ENCODE measurements at places on chromosomes 11 and 22.

- no peak for ATAC-seq
Observed at GRCh38 chr11:113529606-113530005, 54.4 kb upstream of the DRD2 start.

GRCh38 chr22:40235308-40235707, 57.6 kb downstream of the TNRC6B start:
- no peak for ATAC-seq

- ATAC-seq, result no peak
Observed at GRCh38 chr22:39030705-39031104, 9.8 kb downstream of the APOBEC3D start.

- no peak for ATAC-seq
Observed at GRCh38 chr11:46543564-46543963, 50.3 kb downstream of the AMBRA1 start.

DNA sequence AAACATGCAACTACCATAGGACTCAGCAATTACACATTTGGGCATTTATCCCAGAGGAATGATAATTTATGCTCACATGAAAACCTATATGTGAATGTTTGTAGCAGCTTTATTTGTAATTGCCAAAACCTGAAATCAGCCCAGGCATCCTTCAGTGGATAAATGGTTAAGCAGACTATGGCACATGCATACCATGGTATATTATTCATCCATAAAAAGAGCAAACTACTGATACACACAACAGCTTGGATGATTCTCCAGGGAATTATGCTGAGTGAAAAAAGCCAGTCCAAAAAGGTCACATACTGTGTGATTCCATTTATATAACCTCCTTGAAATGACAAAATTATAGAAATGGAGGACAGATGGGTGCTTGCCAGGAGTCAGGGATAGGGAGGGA, 86.7 kb downstream of the ALX4 start:
- ATAC-seq, result no peak

DNA sequence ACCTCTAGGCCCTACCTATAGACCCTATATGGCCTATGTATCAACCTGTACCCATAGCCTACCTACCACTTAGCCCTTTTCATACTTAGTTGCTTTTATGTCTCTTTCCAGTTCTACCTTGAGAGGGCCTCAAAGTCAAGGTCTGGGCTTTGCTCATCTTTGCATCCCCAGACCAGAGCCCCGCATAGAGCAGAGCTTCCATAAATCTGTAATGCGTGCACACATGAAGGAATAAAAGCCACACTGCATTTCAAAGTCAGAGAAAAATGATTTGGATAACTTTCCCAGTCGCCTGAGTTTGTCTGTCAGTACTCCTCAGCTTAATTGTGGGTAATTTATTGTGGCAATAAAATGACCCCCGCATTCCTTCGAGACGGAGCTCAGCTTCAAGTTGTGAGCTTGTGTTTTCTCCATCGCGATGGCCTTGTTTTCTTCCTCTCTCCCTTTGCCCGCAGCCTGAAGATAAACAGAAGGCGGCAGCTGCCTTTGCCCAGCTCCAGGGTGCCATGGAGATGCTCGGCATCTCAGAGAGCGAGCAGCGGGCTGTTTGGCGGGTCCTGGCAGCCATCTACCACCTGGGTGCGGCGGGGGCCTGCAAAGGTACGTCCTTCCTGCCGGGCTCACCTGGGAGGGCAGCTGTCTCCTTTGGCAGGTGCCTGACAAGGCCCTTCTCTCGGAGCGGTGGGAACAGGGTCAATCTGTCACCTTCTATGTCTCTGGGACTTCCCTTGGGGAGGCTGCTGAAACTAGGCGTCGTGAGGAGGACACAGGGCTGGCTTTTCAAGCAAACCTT, 55.7 kb downstream of the MYO18B start:
- ATAC-seq, result no peak

DNA sequence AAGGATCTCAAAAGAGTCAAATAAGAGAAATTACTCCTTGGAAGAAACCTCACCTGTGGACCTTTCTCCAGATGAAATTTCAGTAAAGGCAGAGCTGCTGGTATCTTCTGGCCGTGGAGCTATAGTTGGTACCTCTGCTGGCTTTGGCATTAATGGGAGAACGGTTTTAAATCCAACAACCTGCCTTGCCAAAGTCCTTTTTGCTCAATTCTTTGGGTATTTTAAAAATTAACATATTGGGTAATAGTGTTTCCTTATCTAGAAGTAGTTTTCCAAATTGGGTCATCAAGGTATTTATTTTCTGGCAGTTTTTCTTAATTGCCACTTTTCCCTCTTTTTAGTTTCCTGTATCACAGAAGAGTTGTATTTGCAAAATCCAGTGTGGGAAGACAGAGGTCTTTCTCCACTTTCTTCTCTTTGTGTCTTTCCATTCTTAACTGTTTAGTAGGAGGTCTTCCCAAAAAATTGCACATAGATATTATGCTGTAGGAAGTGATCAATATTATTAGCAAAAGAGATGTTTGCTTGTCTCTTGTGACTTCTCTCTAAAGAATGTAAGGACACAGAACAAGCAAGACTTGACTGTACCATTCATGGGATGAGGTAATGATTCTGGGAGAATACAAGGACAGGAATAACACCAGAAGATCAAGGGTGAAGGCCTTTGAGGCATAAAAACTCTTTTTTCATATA, at the start of gene SAA4:
Gene SAA4, minus strand, starts transcription at position 139 of the 693 bp plus-strand sequence. CDS start 876 bp downstream, outside the sequence.
- ATAC-seq, result no peak

GRCh38 chr11:120594746-120595145, 83.2 kb downstream of the GRIK4 start:
- ATAC-seq, result no peak

GRCh38 chr22:44344407-44344806, 31.7 kb upstream of the SHISAL1 start:
- ATAC-seq, result no peak

GRCh38 chr11:121755906-121756305, 303.1 kb upstream of the SORL1-AS1 start:
- ATAC-seq, result no peak

- ATAC-seq, result no peak
Observed at GRCh38 chr11:36711104-36711825, 113.2 kb upstream of the RAG2 start.

- ATAC-seq, result peak; percentile 50
Observed at GRCh38 chr11:122743949-122744348, 88.4 kb downstream of the UBASH3B start.

GRCh38 chr22:42711281-42711731, 9.4 kb downstream of the A4GALT start:
- ATAC-seq, result no peak

DNA sequence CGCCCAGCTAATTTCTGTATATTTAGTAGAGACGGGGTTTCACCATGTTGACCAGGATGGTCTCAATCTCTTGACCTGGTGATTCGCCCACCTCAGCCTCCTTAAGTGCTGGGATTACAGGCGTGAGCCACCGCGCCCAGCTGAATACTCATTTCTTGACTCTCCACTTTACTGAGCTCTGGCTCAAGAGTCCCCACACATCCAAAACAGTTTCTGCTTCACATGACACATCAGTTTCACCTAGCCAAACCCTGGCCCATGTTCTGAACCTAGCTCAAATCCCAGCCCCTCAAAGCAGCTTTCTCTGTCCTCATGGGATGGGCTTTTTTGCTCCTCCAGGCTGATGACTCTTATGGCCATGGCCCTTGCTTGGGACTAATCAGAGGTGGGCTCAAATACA, 9.8 kb downstream of the HYOU1 start:
- ATAC-seq, result no peak

GRCh38 chr11:101090679-101091270, 38.8 kb downstream of the PGR start:
- ATAC-seq, result no peak

- ATAC-seq, result no peak
Observed at GRCh38 chr11:59380263-59381059, 21.8 kb downstream of the OR5AN1 start.

GRCh38 chr11:105049481-105049880, 4.3 kb upstream of the CARD16 start:
- ATAC-seq, result no peak

DNA sequence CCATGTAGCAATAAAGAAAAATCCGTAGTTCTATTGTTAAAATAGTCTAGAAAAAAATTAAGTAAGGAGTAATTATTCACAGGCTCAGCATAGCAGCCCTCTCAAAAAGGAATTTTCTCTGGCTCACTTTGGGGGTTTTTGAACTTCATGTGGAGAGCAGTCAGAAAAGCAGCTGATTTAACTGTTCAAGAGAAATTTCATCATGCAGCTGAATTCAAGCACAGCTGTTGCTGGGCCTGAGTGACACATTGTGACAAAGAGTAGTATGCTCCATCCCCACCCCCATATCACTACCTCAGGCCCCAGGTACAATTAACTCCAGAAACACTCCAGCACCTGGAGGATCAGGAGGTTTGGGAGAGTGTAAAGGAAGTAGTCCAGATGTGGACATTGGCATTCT, 272.1 kb downstream of the FAM76B start:
- no peak for ATAC-seq

DNA sequence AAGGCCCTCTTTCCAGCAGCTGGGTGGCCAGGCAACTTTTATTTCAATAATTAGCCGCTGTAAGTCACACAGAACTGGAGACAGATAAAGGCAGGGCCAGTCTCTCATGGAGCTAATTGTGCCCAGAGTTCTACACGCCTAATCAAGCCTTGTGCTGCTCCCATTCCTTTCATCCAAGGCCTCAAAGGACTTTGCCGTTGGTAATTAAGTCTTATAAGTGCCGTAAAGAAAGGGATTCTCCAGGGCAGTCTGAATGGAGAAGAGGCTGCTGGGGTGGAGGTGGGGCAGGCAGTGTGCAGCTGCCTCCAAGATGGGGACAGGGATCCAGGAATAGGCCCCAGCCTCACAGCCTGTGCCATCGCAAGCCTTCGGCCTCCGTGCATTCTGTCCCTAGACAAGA, 357.9 kb downstream of the TENM4 start:
- no peak for ATAC-seq

- no peak for ATAC-seq
Observed at GRCh38 chr11:129703846-129704245, 111.8 kb upstream of the TMEM45B start.

DNA sequence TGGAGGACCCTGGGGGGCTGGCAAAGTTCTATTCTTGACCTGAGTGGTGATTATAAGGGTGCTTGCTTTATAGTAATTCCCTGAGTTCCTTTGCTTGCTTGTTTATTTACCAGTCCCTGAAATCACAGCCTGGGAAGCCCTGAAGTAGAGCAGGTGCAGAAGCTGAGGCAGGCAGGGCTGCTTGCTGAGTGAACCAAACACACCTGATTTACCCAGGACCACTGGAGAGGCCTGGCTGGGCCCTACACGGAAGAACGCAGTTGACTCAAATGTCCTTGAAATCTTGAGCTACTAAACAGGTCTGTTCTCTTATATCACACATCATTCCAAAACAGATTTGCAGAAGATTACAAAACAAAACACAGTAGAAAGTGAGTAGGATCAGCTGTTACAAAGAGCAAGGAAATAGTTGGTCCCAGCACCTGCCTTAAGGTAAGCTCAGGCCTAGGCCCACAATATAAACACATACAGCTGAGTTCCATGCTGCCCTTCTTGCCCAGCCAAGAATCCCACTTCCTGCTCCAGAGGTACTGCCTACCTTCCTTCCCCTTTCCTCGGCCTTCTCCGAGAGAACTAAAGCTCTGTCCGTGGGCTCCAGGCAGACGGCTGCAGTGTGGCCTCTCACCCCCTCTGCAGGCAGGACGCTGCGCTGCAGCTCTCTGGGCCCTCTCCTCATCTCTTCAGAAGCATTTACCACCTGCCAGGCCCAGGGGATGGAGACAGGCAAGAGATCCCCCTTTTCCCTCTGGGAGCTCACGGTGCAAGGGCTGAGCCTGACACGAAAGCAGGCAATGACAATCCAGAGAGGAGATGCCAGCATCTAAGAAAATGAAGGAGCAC, 46.1 kb upstream of the SCUBE2 start:
- peak; percentile 82 for ATAC-seq

GRCh38 chr22:38981992-38982927, at the start of gene APOBEC3B:
APOBEC3B (plus strand) TSS chr22:38982347; CDS start chr22:38982454, 107 bp downstream.
- ATAC-seq, result peak; percentile 30

- ATAC-seq, result no peak
Observed at GRCh38 chr11:88193278-88193677, 18.0 kb upstream of the RAB38 start.

GRCh38 chr11:36007127-36007655, 63.3 kb downstream of the LDLRAD3 start:
- no peak for ATAC-seq

- peak; percentile 29 for ATAC-seq
Observed at GRCh38 chr22:30305519-30305905, 16.2 kb upstream of the CASTOR1 start.

DNA sequence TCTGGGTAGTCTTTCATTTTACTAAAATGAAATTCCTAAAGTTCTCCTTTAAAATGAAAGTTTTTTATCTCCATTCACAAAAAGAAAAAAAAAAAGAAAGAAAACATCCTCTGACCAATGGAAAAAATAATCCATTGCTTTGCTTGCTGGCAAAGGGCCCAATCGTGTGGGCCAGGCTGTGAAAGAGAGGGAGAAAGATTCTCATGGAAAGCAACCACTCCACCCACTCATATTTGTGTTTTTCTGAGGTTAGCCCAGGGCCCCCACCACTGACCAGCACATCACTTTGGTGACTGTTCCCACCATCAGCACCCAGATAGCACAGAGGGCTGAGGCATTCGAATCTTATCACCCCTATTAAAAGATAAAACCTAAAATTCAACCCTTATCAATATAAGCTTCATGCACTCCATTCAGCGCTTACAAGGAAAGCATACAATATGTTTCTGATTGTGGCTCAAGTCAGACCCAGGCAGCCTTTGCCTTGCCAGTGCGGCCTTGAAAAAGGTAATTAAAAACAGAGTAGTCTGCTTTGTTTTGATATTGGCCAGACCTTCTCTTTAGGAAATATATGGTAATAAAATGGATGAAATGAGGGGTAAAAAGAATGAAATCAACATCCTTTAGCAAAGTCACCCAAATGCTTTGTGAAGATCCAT, 192.8 kb downstream of the ETS1 start:
- ATAC-seq, result no peak

GRCh38 chr22:17772249-17772957, 1.9 kb downstream of the BID start:
- no peak for ATAC-seq

DNA sequence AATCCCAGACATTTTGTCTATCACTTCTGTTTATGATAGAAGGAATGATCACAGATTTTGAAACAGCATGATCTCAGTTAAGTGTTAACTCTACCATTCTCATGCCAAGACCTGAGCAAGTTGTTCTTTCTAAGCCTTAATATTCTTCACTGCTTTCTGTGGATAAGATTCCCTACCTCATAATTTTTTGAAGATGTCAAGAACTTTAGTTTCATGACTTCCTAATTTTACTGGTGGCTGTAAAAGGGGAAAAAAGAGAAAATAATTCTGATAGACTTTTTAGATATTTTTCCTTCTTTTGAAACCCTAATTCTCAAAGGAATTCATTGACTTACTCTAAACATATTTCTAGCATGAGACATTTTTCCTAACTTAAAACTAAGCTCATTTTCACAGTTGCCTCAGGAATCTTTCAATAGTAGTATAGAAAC, 520.0 kb upstream of the LUZP2 start:
- ATAC-seq, result no peak

GRCh38 chr11:16338393-16338792, 18.0 kb downstream of the SOX6 start:
- ATAC-seq, result no peak

DNA sequence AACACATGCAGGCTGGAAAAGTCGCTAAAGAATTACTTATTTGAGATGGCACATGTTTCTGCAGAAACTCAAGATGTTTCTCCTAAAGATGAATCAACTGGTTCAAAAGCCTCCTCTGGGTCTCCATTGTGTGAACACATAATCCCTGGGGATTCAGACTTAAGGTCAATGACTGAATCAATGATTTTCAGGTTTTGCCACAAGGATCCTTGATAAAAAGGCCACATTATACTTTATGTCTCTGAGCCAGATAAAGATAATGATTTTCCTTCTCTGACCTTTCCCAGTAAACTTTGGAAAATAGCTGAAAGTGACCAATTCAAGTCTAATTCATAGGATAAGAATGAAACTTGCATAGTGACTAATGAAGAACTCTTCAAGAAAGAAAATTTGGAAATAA, 2.3 kb upstream of the XKR3 start:
- no peak for ATAC-seq

Measured in activated CD4-positive, CD25-positive, alpha-beta regulatory T cell treated with anti-CD3 and anti-CD28 coated beads, Interleukin-2, amount 50 U/mL, for 24 hours (primary cell).